ENCODE measurements at places on chromosomes 5 and 9. TPM values are rescaled to one million over a fixed set of nuclear protein-coding genes. Genes with fewer than 3 reads are reported as not detected.

Gene MLANA
- 0.20 TPM for total RNA-seq

Gene SVEP1
- total RNA-seq: 16.4 TPM

Gene OR2K2
- total RNA-seq: not detected

Gene ACOT12
- not detected for total RNA-seq

Gene LCN15
- total RNA-seq: not detected

Gene FOXD4L4
- total RNA-seq: not detected

Gene PCDHAC2
- under 0.01 TPM for total RNA-seq

Gene EIF4E1B
- not detected for total RNA-seq

Gene LRRC70
- 0.98 TPM for total RNA-seq

Gene AHRR
- 26.4 TPM for total RNA-seq

Gene TCF7
- 20.9 TPM for total RNA-seq

Gene FAM53C
- 33.2 TPM for total RNA-seq

Gene TRIP13
- 29.8 TPM for total RNA-seq

Gene CER1
- total RNA-seq: not detected

Gene FBP2
- total RNA-seq: under 0.01 TPM

Gene PCDHGA11
- 11.8 TPM for total RNA-seq

Gene TMEM250
- total RNA-seq: 38.2 TPM

Gene ECM2
- total RNA-seq: 3.3 TPM

Gene PCDHA9
- under 0.01 TPM for total RNA-seq

Gene NOXA1
- total RNA-seq: 0.37 TPM

Gene EMB
- 0.98 TPM for total RNA-seq

Gene ZNF879
- 3.9 TPM for total RNA-seq

Gene PMPCA
- total RNA-seq: 54.4 TPM

Gene TNFSF15
- total RNA-seq: 0.20 TPM

Gene PGM5
- 4.0 TPM for total RNA-seq

Gene UAP1L1
- total RNA-seq: 12.1 TPM

Gene CCNO
- not detected for total RNA-seq

Gene C7
- total RNA-seq: 0.39 TPM

Gene PCDHB11
- 0.37 TPM for total RNA-seq

Gene FAM221B
- not detected for total RNA-seq

Gene GCNT4
- 0.39 TPM for total RNA-seq

Gene WNT8A
- total RNA-seq: not detected

Gene TLX3
- not detected for total RNA-seq

Gene C9orf50
- total RNA-seq: not detected

Gene IL17B
- total RNA-seq: not detected

Gene FRRS1L
- total RNA-seq: not detected

Gene SLC45A2
- total RNA-seq: 0.20 TPM

Gene DHFR
- 44.6 TPM for total RNA-seq

Gene NUTM2G
- total RNA-seq: not detected

All from subcutaneous preadipocyte (primary cell).